Neuronal stem cell (in vitro differentiated cells): ENCODE measurements at places on chromosomes 1 and 21.

GRCh38 chr1:64453688-64454087 lies 16.2 kb upstream of the CACHD1 start:
- no peak for DNase-seq

GRCh38 chr1:22133931-22134324 lies 9.0 kb downstream of the WNT4 start:
- DNase-seq, result no peak

- no peak for DNase-seq
These were observed 172.4 kb downstream of the VPS13D start for GRCh38 chr1:12402159-12402673.

GRCh38 chr1:232183266-232183800 lies 446.6 kb downstream of the SIPA1L2 start:
- no peak for DNase-seq

DNA sequence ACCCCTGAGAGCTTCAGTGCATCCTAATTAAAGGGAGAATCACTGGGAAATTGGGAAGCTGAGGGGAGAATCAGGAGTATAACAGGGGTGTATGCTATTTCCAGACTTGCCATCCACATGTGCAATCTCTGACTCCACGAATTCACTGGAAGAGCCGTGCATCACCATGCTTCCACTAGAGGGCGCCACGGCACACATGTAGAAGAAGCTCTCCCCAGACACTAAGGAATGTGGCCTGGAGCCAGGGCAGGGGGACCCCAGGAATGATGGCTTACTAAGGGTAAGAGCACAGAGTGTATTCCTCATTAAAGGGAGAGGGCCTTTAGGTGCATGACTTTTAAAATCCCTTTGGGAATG lies 81.5 kb downstream of the ABCA4 start:
- DNase-seq, result peak; percentile 86

GRCh38 chr21:36516281-36516680 lies 36.4 kb upstream of the CLDN14 start:
- no peak for DNase-seq

- no peak for DNase-seq
These were observed 416.9 kb upstream of the USP24 start for GRCh38 chr1:55632058-55632457.
